ENCODE measurements at places on chromosomes 13 and 19.
A peak's percentile ranks its signal among the peaks of the same experiment; 100 is the strongest.

- peak; percentile 59 for DNase-seq
Observed at GRCh38 chr19:52922841-52923777, at the start of gene ZNF888. TSS of gene ZNF888 (minus strand) at chr19:52923428. CDS start at chr19:52917873, 5,555 bp downstream.

- no peak for DNase-seq
Observed at GRCh38 chr13:95865080-95865615, 188.1 kb downstream of the UGGT2 start.

- DNase-seq: no peak
Observed at GRCh38 chr19:1270213-1270853, 1.2 kb downstream of the CIRBP start.

GRCh38 chr19:50719566-50719965 is at the start of gene SHANK1:
TSS of gene SHANK1 (minus strand) at chr19:50719802. CDS start at chr19:50716919, 2,883 bp downstream.
- DNase-seq: no peak

DNA sequence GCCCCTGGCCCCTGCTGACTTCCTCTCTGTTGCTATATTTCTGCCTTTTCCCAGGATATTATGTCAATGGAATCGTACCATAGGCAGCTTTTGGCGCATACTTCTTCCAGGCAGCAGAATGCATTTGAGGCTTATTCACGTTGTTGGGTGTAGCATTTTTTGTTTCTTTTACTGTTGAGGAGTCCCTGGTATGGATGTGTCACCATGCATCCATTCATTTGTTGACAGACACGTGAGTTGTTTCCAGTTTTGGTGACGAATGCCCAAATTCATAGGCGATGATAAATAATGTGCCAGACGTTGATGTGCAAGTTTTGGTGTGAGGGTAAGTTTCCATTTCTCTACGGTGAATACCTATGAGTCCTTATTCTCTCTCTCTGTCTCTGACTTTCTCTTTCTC is 5.0 kb downstream of the NFILZ start:
- DNase-seq: no peak
